ENCODE measurements at places on chromosomes 2 and 18. TPM values are rescaled to one million over a fixed set of nuclear protein-coding genes. Genes with fewer than 3 reads are reported as not detected.

Gene GALNT14
- total RNA-seq, result 0.91 TPM

- H3K36me3 ChIP-seq, result no peaks in the 10 kb centered on the region
- peaks cover 43% of the 10 kb centered on the region for H3K4me1 ChIP-seq
- no peak for DNase-seq
- no peak overlapping the region for H3K4me3 ChIP-seq
- H3K27ac ChIP-seq, result no peak overlapping the region
- peaks cover 9% of the 10 kb centered on the region for H3K27me3 ChIP-seq
Observed at GRCh38 chr2:127164761-127165538, 55.1 kb downstream of the CYP27C1 start.

DNA sequence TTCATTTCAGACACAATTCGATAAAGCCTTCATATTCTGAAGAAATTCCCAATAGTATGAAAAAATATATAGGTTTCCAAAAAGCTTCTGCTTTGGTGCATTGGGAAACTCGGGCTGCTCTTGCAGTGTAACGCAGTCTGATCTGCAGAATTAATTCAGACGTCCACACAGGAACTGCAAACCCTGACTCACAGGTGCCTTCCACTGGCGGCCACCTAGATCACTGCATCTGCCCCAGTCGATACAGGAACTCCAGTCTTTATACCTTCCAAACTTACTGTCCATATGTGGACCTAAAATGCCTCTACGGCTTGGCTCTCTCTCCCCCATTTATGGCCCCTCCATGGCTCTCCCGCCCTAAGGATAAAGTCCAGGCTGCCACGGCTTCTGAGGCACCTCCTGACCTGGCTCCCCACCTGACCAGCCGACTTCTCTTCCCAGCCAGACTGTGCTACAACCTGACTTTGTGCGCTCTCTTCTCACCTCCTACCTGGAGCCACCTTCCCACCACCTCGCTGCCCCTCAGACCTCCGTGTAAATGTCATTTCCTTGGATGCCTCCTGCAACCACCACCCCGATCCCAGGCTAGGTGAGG lies 39.7 kb downstream of the L3MBTL4 start:
- H3K4me3 ChIP-seq, result no peak overlapping the region
- no peak for DNase-seq
- peaks cover 8% of the 10 kb centered on the region for H3K4me1 ChIP-seq
- H3K27ac ChIP-seq, result no peak overlapping the region

DNA sequence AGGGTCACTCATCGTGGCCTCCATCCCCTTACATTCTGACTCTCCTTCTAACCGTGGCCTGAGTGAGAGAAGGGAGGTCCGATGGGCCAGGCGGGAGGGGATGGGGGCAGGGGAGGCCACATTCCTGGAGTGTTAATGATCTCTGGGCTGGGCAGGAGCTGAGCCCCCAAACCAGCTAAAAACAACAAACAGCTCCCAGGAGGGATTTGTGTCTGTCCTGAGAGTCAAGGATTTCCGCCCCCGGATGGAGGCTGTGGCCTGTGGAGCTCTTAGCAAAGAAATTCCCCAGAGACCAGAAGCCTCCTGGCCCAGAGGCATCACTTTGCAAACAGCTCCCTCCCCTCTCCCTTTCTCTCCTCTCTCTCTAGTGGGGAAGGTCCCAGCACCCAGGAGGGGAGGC lies 23.5 kb downstream of the EMX1 start:
- H3K27ac ChIP-seq, result no peak overlapping the region
- no peak overlapping the region for H3K4me3 ChIP-seq
- DNase-seq, result no peak
- H3K27me3 ChIP-seq, result peaks cover 21% of the 10 kb centered on the region
- no peaks in the 10 kb centered on the region for H3K36me3 ChIP-seq

Gene CYP27A1
- total RNA-seq, result 16.4 TPM

- peaks cover 29% of the 10 kb centered on the region for H3K27me3 ChIP-seq
- no peak overlapping the region for H3K4me3 ChIP-seq
- no peaks in the 10 kb centered on the region for H3K36me3 ChIP-seq
Observed at GRCh38 chr2:111039628-111040383, 80.9 kb upstream of the BCL2L11 start.

Measured in progenitor cell of endocrine pancreas (in vitro differentiated cells).